ENCODE measurements at places on chromosomes 13 and 19.

DNA sequence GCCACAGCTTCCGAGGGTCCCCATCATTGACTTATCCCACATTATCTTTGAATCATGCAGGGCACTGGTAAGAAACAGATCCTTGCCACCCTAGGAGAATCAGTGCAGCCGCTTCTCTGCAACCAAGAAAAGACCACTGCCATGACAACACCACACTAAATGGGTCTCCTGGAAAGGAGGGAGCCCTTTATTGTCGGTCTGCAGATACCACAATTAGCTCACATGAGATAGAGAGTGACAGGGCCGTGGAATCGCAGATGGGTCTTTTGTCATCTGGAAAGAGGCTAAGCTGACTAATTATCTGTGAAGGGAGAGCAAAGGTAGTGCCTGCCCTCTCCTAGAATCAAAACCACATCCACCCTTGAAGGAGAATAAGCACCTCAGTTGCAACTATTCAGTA lies 178.3 kb upstream of the MYO16 start:
- no peak for DNase-seq

- no peak for DNase-seq
Observed at GRCh38 chr13:42380420-42381164, 108.6 kb downstream of the AKAP11 start.

GRCh38 chr13:46753137-46753536 lies 43.8 kb downstream of the ESD start:
- no peak for DNase-seq

DNA sequence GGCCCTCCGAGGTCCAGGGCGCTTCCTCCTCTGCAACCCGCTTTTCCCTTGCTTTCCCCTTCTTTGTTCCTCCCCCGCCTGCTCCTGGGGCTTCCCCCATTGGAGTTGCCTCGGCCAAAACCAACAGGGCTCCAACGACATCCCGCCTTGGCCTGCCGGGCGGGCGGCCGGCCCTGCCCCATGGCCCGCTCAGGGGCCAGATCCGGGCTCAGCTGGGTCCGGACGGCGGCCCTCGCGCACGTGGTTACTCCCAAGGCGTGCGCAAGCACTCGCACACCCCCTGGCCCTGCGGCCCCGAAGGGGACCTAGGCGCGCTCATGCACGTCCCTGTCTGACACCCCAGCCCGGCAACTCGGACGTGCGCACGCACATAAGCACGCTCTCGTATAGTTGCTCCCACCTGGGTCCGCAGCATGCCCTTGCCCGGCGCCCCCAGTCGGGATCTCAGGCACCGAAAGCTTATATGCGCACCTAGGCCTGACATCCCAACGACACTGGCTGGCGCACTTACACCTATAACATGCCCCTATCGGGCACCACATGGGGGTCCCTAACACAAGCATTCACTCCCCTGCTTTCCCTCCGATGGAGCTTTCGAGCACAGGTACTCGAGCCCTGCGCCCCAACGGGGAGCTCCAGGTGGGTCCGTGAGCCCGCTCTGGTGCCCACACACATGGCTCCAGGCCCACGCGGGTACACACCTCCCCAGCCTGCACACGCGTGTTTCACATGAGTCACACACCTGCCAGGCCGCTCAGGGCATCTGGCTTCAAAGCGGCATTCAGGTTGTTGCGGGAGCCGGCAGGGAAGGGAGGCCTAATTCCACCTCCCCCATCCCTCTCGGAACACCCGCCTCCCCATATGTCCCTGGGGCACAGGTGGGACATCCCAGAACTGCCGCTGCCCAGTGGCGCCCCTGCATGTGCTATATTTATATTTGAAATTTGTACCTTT lies 15.0 kb downstream of the NFIX start:
- no peak for DNase-seq

GRCh38 chr19:30659638-30660037 lies 287.5 kb downstream of the ZNF536 start:
- no peak for DNase-seq

DNA sequence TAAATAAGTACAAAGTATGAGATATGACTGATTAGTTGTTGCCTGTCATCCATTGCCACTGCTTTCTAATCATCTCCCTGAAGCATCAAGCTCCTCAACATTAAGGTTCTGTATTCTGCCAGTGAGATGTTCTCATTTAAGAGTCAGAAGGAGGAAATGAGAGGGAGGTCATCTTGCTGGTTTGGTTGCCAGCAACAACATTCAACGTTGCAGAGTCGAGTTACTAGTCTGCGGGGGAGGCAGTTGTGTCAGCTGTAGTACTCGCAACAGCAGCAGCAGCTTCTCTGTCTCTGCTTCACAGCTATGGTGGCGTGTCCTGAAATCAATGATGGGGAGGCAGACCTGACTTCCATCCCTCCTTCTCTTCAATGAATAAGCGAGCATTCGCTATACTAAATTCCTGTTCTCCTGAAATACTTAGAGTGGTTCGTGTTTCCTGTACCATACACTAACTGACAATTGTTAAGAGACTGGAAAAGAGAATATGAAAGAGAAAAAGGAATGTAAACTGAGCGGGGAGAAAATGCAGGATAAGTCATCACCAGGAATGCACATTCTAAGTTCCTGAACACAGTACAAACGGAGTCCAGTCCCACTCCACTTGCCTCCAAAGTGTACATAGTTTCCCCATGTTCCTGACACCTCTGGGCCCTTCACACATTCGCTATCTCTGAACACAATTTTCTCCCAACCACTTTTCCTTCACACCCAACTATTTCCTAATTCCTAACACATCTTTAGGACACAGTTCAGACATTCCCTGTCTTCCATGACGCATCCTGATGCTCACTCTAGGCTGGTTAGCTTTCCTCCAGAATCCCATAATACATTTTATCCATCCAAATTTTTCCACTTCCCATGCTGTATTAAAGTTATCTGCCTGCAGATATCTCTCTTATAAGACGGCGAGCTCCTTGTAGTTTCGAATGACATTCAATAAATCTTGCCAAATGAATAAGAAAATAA lies 263.0 kb downstream of the KLF12 start:
- DNase-seq: no peak

DNA sequence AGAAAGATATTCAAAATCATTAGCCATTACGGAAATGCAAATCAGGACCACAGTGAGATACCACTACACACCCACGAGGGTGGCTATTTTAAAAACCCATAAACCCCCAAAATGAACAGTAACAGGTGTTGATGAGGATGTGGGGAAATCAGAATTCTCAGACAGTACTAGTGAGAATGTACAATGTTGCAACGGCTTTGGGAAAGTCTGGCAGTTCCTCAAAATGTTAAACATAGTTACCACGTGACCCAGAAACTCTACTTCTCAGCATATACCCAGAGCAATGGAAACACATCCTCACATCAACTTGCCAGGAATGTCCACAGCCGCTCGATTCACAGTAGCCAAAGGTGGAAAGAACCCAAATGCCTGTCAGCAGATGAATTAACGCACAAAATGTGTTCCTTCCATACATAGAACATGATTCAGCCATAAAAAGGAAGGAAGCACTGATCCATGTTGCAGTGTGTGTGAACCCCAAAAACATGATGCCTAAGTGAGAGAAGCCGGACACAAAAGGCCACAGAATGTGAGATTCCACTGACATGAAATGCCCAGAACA lies 7.0 kb downstream of the PLVAP start:
- DNase-seq: no peak

- peak; percentile 87 for DNase-seq
Observed at GRCh38 chr19:1113030-1113985, 9.5 kb downstream of the GPX4 start.

DNA sequence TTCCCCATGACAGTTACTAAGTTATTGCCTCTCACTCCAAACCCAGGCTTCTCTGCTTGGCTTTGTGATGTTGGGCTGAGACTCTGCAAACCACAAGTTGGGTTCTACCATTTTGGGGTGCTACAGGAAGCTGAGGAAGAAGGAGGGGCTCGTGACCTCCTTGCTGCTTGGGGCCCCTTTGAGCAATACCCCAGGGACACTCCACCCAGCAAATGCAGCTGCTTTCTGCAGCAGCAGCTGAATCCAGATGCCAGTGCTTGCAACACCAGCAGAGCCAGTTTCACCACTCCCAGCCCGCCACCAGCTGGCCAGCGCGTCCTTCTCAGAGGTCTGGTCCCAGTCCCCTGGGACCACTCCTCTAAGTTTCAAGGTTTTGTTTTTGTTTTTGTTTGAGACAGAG lies 22.0 kb upstream of the UBAC2 start:
- DNase-seq: no peak

- DNase-seq: peak; percentile 43
Observed at GRCh38 chr19:24033963-24034342, 53.0 kb upstream of the ZNF254 start.

DNA sequence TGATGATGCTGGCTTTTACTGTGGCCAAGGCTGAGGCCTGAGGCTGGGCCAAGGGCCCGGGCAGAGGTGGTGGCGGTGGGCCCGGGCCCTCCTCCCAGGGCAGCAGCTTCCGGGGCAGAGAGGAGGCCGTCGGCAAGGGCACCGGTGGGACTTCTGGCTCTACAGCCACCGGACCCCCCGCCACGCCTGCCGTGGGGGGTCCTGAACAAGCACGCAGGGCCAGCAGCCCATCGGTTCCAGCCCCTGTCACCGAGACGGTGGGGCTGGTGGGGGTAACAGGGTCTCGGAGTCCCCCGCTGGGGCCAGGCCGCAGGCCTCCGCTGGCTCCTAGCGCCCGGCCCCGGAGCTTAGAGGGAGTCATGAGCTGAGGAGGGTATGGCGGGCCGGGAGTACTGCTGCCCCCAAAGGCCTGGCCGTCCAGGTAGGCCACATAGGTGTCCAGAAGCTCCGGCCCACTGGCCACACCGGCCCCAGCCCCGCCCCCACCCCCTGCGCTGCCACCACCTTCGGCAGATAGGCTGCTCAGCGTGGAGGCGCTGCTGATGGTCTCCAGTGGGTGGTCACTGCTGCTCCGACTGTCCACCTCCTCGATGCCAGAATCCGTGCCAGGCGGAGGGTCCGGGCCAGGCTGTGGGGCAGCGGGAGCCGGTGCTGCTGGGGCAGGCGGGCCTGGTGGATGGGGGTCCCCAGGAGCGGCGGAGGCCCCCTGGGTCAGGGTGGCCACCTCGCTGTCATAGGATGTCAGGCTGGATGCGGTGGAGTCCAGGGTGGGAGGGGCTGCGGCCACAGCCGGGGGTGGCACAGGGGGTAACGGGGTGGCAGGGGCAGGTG lies 17.3 kb downstream of the C19orf81 start:
- DNase-seq: no peak

- no peak for DNase-seq
Observed at GRCh38 chr19:19420570-19421298, 15.3 kb downstream of the GATAD2A start.

DNA sequence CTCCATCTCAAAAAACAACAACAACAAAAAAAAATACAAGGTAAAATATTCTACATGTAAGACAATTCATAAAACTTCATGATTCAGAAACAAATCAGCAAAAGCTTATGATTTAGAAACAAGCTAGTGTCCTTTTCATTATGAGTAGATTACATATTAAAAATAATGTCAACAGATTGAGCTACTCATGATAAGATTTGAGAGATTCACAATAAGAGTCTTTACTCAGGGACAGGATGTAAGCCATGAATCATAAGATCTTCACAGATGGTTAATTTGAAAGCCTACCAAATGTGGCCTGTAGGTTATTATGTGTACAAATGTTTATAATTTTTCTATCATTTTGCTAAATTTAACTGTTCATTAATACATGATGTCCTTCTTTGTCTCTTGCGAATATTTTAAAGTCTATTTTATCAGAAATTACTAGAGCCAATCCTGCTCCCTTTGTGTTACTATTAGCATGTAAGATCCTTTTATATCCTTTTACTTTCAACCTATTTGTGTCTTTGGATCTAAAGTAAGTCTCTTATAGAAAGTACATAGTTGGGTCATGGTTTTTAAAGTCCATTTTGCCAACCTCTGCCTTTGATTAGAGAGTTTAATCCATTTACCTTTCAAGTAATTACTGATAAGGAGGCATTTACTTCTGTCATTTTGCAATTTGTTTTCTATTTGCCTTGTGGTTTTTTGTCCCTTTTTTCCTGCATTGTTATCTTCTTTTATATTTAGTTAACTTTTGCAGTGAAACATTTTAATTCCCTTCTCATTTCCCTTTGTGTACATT lies 68.3 kb upstream of the RXFP2 start:
- DNase-seq: no peak

- no peak for DNase-seq
Observed at GRCh38 chr13:82412749-82413148, 1469.5 kb downstream of the SLITRK1 start.

- no peak for DNase-seq
Observed at GRCh38 chr13:96636001-96636709, 358.1 kb downstream of the OXGR1 start.

- no peak for DNase-seq
Observed at GRCh38 chr13:87919956-87920355, 248.8 kb downstream of the SLITRK5 start.

DNA sequence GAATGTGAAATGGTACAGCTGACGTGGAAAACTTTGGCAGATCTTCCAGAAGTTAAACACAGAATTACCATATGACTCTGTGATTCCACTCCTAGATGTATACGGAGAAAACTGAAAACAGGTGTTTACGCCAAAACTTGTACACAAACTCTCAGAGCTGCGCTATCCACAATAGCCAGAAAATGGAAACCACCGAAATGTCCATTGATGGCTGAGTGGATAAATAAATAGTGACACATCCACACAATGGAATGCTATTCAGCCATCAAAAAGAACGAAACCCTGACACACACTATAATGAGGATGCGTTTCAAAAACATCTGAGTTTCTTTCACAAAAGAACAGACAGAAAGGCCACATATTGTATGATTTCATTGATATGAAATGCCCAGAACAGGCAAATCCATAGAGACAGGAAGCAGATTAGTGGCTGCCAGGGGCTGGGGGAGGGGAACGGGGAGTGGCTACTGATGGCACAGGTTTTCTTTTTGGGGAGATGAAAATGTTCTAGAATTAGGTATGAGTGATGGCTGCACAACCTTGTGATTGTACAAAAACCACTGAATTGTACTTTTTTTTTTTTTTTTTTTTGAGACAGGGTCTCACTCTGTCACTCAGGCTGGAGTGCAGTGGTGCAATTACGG lies 33.0 kb downstream of the IL12RB1 start:
- no peak for DNase-seq

GRCh38 chr19:47144630-47145029 lies 14.0 kb downstream of the SAE1 start:
- DNase-seq: no peak

GRCh38 chr13:32829676-32830335 lies 186.4 kb upstream of the KL start:
- DNase-seq: no peak

GRCh38 chr13:23384111-23384510 lies 49.4 kb downstream of the SACS start:
- no peak for DNase-seq

- no peak for DNase-seq
Observed at GRCh38 chr19:19202707-19203011, 555 bp downstream of the NR2C2AP start.

- DNase-seq: no peak
Observed at GRCh38 chr19:55016017-55016416, 22.0 kb downstream of the GP6 start.

- DNase-seq: no peak
Observed at GRCh38 chr19:27392027-27392632, 1820.8 kb downstream of the UQCRFS1 start.

GRCh38 chr13:60619461-60619860 lies 222.4 kb downstream of the TDRD3 start:
- DNase-seq: no peak
